ENCODE measurements at places on chromosomes 1 and 21.
A peak's percentile ranks its signal among the peaks of the same experiment; 100 is the strongest.

- no peak for DNase-seq
Measured at GRCh38 chr21:41405321-41405720, 20.7 kb upstream of the MX1 start.

DNA sequence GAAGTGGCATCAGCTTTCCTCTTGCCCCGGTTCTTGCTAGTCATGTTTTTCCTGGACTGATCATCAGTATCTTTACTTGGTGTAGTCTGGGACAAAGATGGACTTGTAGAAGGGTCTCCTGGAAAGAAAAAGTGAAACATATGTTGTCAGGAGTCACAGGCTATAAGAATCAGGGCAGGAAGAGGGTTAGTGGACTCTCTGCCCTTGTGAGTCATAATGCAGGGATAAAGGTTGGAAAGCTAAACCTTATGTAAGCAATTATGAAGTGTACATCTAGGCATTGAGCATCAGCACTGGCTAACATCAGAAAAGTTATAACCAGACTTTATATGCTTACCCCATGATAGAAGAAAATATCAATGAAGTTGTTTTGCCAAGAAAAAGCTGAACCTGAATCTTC, 51.2 kb downstream of the XKR8 start:
- no peak for DNase-seq

DNA sequence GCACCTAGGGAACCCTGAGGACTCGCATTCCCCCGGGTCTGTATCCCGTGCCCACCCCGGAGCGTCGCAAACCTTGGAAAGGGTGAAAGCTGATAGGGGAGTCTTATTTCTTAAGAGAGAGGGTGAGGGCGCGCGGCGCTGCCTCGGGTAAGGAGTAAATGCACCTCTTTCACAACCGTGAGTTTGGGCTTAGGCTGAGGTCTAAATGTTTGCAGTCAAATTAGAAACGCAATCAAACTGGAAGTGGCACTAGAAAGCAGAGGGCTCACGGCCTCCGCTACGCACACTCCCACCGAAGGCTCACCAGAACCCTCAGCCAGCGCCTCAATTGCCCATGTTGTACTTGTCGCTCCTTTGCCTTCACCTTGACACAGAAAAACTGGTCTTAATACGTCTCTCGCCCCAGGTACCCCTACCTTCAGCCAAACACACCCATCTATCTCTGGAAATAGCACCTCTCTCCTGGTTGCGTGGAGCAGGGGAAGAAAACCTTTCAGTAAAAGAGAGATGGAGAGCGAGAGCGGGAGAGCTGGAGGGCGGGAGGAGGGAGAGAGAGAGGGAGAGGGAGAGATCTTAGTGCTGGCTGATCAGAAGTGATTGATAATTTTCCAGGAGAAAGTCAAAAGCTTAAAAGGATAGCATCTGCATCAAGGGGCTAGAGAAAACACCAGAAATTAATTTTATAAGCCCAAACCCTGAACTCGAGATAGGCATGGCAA, 1.7 kb upstream of the HLX start:
- no peak for DNase-seq

GRCh38 chr1:13828454-13829151, 128.6 kb downstream of the PRDM2 start:
- no peak for DNase-seq

GRCh38 chr1:154334079-154335024, 9.0 kb downstream of the ATP8B2 start:
- DNase-seq = no peak

GRCh38 chr1:169070547-169070946, 35.9 kb upstream of the ATP1B1 start:
- no peak for DNase-seq

- DNase-seq = no peak
Measured at GRCh38 chr21:34276711-34277425, 86.9 kb upstream of the KCNE2 start.

- DNase-seq = no peak
Measured at GRCh38 chr1:241212628-241213027, 144.4 kb downstream of the RGS7 start.

- no peak for DNase-seq
Measured at GRCh38 chr1:72178266-72178665, 104.1 kb downstream of the NEGR1 start.

GRCh38 chr1:111706921-111707320, 32.3 kb downstream of the INKA2 start:
- DNase-seq = no peak

GRCh38 chr1:241808265-241808664, 39.7 kb upstream of the EXO1 start:
- DNase-seq = no peak

- DNase-seq = peak; percentile 87
Measured at GRCh38 chr1:103180660-103181059, 72.3 kb upstream of the COL11A1 start.

DNA sequence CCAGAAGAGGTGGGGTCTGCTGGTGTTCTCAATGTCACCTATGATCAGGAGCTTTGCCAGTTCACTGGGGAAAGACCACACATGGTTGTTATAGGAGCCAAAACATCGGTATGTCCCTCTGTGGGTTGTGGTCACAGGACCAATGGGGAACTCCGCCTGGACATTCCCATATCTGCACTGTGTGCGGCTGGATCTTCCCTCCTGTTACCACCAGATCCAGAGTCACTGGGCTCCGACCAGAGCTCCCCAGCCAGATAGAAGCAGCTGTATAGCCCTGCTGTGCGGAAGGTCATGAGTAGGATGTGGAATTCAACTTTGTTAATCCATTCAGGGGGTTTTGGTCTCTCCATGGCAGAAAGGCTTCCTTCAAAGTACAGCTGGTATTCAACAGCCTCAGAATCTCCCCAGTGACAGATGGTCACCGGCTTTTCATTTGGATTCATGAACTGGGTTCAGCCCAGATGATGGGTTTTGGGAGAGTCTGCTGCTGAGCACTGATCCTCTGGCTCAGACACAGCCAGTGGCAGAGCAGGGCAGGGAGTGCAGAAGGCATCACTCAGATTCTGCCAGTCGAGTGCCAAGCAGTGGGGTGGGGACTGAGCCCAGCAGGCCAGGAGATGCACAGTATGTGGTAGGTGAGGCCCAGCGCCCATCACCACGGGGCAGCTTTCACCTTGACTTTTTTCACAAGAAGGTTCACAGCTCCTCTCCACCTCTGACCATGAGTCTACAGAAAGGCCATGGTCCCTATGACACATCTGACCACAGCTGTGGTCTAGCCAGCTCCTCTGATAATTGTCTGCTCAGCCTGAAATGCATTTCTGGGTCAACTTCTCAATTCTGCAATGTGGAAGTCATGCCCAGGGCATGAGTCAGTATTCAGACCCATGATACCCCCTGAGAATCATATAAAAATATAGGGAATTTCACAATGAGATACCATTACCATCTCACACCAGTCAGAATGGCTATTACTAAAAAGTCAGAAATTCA, 2.9 kb upstream of the SHCBP1L start:
- DNase-seq = peak; percentile 55

GRCh38 chr1:233491953-233492620, 121.8 kb upstream of the KCNK1 start:
- DNase-seq = no peak

DNA sequence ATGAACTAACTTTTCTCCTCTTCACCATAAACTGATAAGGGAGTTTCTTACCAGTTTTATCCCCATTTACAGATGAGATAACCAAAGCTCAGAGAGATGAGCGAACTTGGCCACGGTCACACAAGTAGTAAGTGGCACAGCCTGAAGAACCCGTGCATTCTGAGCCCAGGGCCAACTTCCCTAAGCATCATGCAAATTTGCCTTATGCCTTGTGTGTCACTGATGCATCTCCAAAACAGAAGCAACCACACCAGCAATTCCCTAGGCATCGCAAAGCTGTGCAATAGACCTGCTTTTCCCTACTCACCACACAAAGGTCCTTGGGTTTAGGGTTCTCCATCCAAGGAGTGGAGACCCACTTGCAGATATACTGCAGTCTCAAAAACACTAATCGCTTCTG, 304.5 kb upstream of the KAZN start:
- DNase-seq = no peak

DNA sequence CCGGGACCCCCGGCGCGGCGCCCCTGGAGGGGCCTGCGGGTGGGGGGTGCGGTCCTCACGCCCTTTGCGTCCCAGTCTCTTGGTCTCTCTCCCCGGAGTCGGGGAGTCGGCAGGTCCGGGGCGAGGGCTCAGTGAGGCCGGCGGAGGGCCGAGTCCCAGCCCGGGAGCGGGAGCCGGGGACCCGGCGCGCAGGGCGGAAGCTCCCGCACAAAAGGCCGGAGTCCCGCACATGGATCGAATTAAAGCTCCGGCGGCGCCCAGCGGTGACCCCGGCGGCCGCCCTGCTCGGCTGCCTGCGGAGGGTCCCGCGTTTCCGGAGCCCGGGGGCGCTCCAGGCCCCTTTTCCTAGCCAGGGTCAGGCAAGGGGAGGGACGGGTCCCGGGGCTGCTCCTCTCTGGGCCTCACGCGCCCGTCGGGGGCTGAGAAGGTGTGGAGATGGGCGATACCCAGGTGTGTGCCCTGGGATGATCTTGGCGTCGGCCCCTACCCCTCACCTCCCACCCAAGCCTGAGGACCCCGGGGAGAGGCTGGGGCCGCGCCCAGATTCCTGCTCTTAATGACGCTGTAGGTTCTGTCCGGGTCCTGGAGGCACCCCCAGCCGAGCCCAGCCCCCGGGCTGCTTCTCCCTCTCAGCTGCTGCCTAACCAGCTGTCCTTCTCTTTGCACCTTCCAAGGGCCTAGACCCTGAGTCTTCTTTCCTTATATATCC, 512 bp downstream of the FBLIM1 start:
- DNase-seq = no peak

DNA sequence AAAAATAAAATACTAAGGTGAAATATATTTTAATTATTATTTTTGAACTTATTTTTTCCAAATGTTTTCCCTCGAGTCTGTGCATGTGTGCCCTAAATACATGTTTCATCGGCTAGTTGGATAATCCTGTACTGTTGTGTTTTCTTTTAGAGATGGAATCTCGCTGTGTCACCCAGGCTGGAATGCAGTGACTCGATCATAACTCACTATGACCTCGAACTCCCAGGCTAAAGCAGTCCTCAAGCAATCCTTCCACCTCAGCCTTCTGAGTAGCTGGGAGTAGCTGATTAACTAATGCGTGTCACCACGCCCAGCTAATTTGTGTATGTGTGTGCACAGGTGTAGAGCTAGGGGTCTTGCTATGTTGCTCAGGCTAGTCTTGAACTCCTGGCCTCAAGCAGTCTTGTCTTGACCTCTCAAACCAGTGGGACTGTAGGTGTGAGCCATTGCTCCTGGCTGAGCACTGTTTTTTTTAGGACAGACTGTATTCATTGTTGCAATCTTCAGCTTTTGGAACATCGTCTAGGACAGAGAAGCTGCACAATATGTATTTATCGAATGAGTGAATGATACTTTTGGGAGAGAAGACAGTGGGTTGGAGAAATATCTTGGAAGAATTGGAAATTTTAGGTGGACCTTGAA, 4.8 kb upstream of the TMCO1 start:
- DNase-seq = peak; percentile 26

DNA sequence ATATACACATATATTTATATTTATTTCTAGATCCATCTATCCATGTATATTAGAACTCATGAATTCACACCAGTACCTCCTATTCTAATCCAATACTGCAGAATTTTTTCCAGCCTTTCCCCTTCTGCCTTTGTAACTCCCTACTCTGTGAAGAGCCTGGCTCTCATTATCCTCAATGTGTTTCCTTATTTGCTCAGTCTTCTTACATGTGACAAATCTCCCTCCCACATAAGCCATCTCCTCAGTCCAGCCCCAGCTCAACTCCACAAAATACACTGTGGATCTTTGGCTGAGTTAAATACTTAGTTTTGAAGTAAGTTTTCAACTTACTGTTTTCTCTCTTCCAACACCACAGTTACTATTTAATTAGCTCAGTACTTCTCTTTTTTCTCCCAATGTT, 45.7 kb downstream of the ATP5PO start:
- no peak for DNase-seq

DNA sequence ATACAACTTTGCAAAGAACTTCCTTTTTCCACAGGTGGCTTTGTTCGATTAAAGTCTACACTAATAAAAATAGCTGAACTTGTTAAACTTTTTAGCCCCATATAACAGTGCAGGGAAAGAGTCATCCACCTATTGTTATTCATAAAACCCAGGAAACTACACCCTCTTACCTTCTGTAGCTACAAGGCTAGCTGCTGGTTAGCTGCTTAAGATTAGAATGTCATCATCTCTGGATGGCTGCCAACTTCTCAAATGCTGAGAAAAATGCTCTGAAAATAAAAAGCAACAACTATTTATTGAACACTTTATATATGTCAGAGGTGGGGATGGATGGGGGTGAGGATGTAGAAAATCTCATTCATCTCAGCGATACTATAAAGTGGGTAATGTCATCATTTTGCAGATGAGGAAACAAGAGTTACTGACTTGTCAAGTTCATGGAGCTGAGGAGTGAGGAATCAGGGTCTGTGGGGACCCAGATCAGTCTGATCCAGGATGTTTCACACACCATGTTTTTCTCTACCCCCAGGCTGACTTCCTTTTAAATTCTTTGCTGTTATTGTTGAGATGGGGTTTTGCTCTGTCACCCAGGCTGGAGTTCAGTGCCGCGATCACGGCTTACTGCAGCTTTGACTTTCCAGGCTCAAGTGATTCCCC, 17.1 kb downstream of the ATP5PF start:
- DNase-seq = no peak

DNA sequence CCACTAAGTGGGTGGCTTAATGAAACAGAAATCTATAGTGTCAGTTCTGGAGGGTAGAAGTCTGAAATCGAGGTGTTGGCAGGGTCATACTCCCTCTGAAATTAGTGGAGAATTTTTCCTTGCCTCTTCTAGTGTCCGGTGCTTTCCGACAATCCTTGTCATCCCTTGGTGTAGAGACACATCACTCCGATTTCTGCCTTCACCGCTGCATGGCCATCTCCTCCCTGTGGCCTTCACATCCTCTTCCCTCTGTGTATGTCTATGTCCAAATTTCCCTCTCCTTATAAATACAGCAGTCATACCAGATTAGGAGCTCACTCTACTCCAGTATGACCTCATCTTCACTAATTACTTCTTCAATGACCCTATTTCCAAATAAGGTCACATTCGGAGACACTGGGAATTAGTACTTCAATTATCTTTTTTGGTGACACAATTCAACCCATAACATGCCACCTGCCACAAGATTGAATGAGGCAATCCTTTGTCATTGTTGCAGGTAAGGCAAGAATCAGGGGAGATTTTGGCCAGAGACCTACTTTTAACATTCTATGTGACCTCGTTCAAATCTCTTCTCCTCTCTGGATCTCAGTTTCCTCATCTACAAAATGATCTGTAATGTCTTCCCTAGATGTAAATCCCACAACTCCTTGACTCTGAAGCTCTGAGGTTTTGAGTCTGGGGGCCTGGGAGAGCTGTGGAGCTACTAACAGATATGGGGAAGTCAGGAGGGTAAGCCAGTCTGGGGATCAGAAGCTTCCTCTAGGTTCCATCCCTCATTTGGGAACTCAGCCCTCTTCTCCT, 16.1 kb downstream of the NAV1 start:
- no peak for DNase-seq

DNA sequence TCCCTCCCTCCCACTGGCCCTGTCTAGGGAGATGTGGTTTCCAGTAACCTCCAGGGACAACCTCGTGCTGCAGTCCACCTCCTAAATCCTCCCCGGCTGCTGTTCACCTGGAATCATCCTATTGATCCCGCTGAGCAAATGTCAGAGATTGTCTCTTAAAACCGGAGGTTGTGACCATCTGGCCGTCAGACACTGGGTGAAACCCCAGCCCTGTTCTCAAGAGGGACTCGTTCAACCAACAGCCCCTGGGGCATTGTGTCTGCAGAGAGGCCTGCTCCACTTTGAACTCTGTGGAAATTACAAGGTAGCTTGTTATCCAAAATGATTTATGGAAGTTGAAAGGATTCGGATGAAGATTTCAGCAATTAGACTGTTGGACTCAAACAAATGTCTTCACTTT, 498.0 kb downstream of the MATN1 start:
- no peak for DNase-seq

Data from fibroblast of skin of left quadriceps (primary cell).